ENCODE measurements at places on chromosomes 12 and 14. TPM values are rescaled to one million over a fixed set of nuclear protein-coding genes. Genes with fewer than 3 reads are reported as not detected.

COX8C gene
- not detected for total RNA-seq

- H3K36me3 ChIP-seq = no peaks in the 10 kb centered on the region
- no peaks in the 10 kb centered on the region for H3K27me3 ChIP-seq
- no peak overlapping the region for H3K4me3 ChIP-seq
- no peak for DNase-seq
- H3K27ac ChIP-seq = no peak overlapping the region
- no peaks in the 10 kb centered on the region for H3K4me1 ChIP-seq
Measured at GRCh38 chr12:14532152-14532551, 35.5 kb downstream of the PLBD1 start.

LRRC10 gene
- not detected for total RNA-seq

DNA sequence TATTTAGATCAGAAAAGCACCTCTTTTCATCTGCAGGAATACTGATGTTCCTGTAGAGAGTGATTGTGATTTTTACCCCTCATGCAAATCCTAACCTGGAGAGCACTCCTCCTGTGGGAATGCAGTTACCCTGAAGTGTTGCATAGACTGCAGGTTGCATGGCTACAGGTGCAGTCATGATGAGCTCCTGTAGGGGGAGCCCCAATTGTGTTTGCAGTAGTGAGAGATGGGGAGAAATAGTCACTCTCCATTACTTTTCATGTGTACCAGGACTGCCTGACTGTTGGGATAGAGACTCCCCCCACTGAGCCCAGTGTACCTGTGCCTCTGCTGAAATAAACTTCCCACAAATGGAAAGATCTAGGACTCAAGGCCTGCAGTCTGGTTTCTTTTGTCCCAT, 1086.5 kb downstream of the SLC6A15 start:
- H3K27ac ChIP-seq = no peak overlapping the region
- no peak for DNase-seq
- H3K4me1 ChIP-seq = no peaks in the 10 kb centered on the region
- H3K36me3 ChIP-seq = no peaks in the 10 kb centered on the region
- no peaks in the 10 kb centered on the region for H3K27me3 ChIP-seq

BBOF1 gene
- 8.9 TPM for total RNA-seq

- no peak for DNase-seq
- no peaks in the 10 kb centered on the region for H3K36me3 ChIP-seq
- no peaks in the 10 kb centered on the region for H3K4me1 ChIP-seq
- H3K27ac ChIP-seq = no peak overlapping the region
Measured at GRCh38 chr12:38689704-38690103, 215.7 kb downstream of the CPNE8 start.

TUNAR gene
- total RNA-seq = not detected

All from sigmoid colon (tissue), 7 donors.